Activated CD8-positive, alpha-beta memory T cell treated with anti-CD3 and anti-CD28 coated beads for 1 hour (primary cell): ENCODE measurements at places on chromosomes 11 and 22.

- no peak for DNase-seq
Observed at GRCh38 chr22:29605527-29605850, 2.1 kb downstream of the NF2 start.

DNA sequence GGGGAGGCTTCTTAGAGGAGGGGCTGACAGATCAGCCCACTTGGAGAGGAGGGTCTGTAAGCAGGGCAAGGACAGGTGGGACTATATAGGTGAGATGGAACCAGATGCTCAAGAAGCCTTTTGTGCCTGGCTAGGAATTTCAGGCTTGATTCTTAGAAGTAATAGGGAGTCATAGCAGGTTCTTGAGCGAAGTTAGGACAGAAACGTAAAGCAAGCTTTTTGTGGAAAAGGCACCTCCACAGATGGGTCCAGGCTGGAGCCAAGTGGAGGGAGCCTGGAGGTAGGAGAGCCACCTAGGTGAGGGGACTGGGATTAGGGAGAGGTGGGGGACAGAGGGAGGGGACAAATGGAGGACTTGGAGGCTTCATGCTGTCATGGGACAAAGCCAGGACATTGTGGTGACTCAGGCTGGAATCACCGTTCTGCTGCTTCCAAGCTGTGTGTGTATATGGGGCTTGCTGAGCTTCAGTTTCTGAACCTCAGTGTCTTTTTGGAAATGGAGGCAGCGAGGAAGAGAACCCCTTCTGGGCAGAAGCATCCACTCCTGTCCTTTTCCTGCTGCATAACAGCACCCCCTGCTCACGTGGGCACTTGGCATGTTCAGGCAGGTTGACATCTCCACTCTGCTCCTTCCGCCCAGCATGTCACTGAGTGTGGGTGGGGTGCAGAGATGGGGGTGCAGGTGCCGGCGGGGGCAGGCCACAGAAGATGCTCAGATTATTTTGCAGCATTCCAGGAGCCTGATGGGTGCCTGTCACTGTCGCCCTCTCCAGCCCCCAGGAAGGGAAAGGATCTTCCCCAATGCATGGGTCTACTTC lies 58.0 kb downstream of the MCM5 start:
- no peak for DNase-seq

DNA sequence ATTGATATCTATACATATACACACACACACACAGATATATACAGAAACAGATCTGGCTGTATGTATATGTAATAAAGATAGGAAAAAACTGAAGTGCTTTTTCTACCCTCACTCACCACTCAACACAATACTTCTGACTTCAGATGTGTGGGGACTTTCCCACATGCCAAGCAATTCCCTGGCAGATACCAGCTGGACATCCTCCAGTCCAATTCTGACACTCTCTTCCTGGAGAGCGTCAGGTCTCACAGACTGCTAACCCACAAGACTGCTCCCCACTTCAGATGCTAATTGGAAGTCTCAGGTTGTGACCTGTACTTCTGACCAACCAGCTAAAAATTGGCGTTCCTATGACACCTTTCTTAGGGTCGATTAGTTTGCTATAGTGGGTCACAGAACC lies 140.6 kb downstream of the ATG16L2 start:
- DNase-seq = no peak

DNA sequence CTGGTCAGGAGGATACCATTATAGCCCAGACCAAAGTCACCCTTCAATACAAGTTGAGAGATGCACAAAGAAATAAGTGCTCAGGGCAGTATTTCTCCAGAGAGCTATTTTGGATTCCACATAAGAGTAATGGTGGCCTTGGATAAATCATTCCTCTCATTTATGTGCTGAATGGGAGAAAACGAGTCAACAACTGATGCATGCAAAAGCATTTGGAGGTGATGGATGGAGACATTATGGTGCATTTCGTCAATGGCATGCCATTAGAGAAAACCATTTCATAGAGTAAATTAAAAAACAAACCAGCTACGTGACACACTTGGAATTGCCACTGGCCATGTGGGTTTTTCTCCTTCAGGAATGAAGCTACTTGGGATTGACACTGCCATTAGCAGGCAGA lies 81.2 kb downstream of the ARL14EP start:
- DNase-seq = no peak

DNA sequence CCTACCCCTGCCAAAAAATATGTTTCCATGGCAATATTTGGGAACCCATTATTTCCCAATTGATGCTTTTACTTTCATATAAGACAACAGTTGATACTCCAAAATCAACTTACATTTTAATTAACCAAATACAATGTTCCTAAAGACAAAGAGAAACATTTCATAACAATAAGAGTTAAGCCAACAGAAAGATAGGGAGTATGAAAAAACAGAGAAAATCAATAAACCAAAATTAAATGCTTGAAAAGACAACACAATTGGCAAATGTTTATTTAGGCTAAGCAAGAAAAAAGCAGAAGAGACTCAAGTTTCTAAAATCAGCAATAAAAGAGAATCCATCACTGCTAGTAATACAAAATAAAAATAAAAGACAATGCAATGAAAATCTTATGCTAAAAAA lies 123.1 kb upstream of the VPREB1 start:
- no peak for DNase-seq

GRCh38 chr11:59423835-59424234 lies 2.4 kb downstream of the OR5A2 start:
- no peak for DNase-seq

GRCh38 chr11:116061322-116061721 lies 557.1 kb upstream of the CADM1 start:
- no peak for DNase-seq

- DNase-seq = no peak
Observed at GRCh38 chr22:23073526-23074229, 3.4 kb downstream of the GNAZ start.

GRCh38 chr11:91178366-91178765 lies 955.5 kb upstream of the CHORDC1 start:
- no peak for DNase-seq

- no peak for DNase-seq
Observed at GRCh38 chr11:16223558-16223957, 132.8 kb downstream of the SOX6 start.

DNA sequence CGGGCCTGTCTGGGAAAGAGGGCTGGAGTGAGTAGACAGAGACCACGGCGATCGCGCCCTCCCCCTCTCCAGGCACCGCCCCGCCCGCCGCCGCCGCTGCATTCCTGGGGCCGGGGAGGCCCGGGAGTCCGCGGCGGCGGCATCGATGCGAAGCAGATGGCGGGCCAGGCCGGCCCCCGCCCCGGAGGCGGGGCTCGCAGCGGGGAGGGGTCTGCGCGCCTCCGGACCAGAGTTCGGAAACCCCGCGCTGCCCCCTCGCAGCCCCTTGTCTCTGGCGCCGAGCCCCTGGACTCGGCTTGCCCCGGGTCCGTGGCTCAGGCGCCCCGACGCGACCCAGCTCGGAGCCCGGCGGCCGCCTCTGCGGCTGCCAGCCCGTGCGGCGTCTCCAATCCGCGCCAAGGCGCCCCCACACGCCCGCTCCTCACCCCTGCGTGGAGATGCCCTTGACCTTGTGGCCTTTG lies 1.3 kb downstream of the SCARF2 start:
- DNase-seq = no peak

DNA sequence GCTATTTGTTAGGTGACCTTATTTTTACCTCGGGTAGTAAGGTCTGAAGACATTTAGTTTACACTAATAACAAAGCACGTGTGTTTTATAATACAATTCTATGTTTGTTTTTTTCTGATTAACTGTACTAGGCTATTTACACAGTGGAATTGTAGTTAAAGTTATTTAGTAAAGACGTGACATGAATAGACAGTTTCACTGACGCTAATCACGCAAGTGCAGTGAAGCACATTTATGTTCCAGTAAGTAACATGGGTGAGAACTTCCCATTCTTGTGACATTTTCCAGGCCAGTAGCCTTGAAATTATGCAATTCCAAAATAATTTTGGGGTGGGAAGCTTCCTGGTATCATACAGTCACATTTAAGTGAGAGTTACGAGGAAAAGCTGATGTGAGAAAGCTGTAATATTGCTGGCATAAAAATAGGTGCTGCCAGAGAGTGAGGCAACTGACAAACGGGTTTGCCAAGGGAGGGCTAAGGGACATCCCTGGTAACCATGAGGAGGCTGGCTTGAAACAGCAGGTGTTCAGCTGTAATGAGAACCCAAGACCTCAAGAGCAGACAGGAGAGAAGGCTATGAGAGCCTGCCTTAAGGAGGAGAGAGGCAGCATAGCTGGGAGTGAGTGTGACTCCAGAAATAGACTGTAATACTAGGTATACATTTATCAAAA lies 378.8 kb downstream of the DCDC1 start:
- DNase-seq = no peak

DNA sequence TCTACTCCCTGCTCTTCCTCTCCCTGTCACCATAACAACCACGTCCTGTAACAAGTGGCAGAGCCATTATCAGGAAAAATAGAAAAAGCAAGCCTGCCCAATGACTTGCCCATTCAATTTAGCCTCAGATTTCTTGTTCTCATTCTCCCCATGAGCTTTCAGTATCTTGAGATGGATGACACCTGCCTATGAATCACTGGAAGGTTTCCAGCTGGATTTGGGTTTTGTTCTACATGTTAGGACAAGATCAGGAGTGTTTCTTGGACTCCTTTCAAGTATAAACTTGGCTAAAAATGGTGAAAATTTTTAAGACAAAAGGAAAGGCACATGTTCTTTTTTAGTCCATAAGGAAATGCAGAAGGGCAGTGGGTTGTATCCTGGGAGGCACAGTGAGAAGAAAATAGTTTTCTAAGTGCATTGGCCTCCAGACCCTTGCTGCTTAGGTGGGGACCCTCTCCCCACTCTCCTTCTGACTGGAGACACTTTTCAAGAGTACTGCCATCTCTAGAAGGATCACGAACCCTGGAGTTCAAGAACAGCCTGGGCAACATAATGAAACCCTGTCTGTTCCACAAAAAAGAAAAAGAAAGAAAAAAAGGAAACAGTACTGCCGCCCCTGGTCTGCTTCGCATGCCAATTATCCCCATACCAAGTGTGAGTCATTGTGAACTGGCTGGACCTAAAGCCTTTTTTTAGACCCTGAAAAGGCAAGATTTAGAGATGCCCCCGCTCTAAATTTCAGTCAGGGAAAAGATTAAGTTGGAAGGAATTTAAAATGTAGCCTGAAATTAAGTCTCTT lies 51.0 kb downstream of the MTNR1B start:
- DNase-seq = no peak

GRCh38 chr22:20748082-20748481 lies 25.8 kb upstream of the SERPIND1 start:
- DNase-seq = no peak

- DNase-seq = no peak
Observed at GRCh38 chr11:56890584-56891305, 98.0 kb upstream of the OR5AK2 start.

DNA sequence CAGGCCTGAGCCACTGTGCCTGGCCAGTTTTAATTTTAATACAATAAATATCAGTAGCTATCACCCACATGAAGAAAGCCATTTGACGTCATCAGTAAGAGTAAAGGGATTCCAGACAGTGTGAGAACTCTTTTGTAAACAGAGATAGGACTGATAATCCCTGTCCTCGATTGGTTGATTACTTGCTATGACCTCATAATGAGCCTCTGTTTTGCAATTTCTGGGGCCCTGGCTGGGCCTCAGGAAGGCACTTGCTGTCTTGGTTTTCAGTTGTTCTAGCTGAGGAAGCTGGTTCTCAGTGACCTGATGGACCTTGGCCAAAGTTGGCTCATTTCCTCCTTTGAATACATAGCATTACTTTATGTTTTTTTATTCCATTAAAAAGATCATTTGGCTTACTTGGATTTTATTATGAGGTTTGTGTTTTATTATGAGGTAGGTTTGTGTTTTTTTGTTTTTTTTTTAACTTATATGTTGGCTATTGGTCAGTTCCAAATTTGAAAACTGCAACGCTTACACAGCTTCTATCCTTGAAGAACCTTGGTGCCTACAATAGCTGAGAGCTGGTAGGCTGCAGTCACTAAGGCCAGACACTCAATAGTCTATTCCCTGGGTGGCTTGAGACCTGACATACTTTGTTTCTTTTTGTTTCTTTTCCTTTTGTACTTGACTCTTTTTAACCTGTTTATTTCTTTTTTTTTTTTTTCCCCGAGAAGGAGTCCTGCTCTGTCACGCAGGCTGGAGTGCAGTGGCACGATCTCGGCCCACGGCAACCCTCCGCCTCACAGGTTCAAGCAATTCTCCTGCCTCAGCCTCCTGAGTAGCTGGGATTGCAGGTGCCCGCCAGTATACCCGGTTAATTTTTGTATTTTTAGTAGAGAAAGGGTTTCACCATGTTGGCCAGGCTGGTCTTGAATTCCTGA lies 20.0 kb downstream of the MARK2 start:
- no peak for DNase-seq

DNA sequence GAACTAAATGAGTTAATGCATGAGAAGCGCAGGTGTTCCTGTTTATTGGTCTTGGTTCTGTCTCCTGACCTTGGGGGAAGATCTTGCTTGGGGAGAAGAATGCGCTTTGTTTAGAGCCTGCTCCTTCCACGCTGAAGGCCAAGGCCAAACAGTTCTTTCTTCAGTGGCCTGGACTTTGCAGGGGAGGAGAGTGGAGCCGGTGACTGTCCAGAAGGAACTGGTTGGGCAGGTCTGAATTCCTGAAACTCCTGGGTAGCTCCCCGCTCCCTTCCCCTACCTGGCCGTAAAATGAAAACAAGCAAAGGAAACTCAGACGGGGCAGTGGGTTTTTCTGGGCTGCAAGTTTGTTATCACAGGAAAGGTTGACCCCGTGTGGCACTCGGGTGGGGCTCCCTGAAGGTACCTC lies 3.6 kb downstream of the ARHGAP8 start:
- DNase-seq = no peak

DNA sequence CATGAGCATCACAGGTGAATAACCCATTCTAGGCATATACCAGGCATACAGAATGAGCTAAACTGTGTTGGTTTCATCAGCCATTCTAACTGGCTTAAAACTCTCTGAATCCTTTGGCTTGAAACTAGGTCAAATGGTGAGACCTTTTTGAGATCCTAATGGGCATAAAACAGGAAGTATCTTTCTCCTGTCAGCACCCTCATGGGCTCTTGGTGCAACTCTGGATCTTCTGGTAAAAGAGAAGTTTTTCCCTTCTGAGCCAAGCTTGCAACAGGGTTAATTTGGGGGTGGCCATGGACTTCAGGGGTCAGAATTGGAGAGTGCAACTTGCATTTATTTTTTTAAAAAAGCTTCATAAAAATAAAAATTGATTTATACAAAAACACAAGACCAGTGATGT lies 67.9 kb upstream of the GRAMD1B start:
- DNase-seq = no peak

- DNase-seq = no peak
Observed at GRCh38 chr11:105177658-105178057, 38.1 kb upstream of the CARD18 start.
